ENCODE measurements at places on chromosomes 3 and 15.

- peaks cover 1% of the 10 kb centered on the region for H3K4me1 ChIP-seq
- no peaks in the 10 kb centered on the region for H3K36me3 ChIP-seq
- DNase-seq = no peak
- no peak overlapping the region for H3K27ac ChIP-seq
- H3K27me3 ChIP-seq = no peaks in the 10 kb centered on the region
- no peak overlapping the region for H3K4me3 ChIP-seq
Observed at GRCh38 chr3:185549122-185549521, 3.3 kb downstream of the LIPH start.

DNA sequence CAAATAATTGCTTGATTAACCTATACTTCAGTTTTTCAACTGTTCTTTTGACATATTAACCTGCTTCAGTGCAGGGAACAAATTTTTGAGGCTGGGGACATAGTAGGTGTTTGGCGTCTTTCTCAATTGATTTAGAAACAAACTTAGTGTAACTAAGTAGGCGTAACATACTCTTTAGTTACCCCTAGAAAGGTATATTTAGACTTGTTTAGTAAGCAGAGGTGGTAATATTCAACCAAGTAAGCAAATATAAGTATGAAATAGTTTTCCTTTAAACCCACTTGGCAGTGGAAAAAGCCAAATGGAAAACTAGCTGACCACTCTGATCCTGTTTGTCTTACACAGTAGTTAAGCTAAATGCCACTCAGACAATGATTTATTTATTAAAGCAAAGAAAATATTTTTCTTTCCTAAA, 113.2 kb downstream of the MBNL1 start:
- no peak overlapping the region for H3K4me3 ChIP-seq
- no peaks in the 10 kb centered on the region for H3K4me1 ChIP-seq
- no peak overlapping the region for H3K27ac ChIP-seq
- DNase-seq = no peak

DNA sequence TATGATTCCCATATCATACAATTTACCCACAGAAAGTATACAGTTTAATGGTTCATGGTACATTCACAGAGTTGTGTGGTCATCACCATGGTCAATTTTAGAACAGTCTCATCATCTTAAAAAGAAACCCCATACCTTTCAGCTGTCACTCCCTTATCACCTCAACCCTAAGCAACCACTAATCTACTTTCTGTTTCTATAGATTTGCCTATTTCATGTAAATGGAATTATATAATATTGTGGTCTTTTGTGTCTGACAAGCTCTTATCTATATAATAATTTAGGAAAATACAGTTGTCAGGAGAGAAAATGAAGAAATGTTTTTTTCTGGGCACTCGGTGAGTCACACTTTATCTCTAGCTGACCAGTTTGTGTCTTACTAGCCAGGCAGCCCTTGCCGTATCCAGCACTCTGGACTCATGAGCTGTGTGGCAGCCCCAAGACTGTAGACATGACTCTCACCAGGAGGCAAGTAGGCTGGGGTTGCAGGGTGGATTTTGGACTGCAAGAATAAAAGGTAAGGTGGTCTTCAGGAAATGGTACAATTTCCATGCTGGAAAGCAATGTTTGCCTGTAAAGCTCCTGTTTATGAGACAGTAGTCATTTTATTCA, 234.6 kb downstream of the THRB start:
- H3K27ac ChIP-seq = no peak overlapping the region
- H3K36me3 ChIP-seq = no peaks in the 10 kb centered on the region
- DNase-seq = no peak
- no peaks in the 10 kb centered on the region for H3K27me3 ChIP-seq
- no peak overlapping the region for H3K4me3 ChIP-seq

DNA sequence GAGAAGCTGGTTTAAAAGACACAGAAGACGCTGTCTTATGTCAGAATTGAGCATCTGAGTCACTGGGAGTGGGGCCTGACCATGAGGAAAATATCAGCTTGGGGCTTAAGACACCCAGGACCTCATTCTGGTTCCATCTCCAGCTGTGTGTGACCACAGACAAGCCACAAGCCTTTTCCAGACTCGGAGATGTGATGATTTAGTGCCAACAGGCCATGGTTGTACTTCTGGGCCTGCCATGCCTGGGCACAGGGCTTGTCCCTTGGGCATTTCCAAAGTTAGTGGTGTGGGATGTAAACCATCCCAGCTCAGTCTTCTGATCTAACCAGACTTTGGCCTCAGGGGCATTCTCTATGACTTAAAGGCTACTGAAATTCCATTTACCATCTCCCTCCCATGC, 269.8 kb downstream of the RYR3 start:
- no peak for DNase-seq
- no peaks in the 10 kb centered on the region for H3K36me3 ChIP-seq
- no peaks in the 10 kb centered on the region for H3K4me1 ChIP-seq
- H3K27ac ChIP-seq = no peak overlapping the region

DNA sequence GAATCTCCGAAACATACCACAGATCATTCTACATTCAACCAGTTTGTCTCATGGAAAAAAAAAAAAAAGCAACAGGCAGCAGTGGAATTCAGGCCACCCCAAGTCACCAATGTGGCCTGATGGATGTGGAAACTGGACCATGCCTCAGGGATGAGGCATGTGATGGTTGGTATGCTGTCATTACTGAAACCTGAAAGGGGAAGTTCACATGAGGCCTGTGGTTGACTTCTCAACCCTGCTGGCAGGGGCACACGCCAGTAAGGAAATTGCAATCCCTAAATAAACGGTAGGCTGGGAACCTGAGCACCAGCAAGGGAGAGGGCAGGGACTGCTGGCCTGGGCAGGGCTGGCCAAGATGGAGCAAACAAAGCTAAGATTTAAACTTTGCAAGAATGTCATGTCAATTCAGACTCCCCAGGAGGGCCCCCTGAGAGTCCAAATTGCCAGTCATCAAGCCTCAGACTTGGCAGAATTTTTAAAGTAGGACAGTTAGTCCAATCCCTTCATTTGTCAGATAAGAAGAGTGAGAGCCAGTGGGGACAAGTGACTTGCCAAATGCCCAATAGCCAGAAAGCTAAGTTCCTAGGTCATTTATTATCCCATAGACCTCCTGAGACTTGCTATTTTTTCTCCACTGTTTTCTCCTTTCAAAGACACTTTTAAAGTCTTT, 310.4 kb downstream of the ERC2 start:
- H3K27ac ChIP-seq = no peak overlapping the region
- no peak for DNase-seq
- no peaks in the 10 kb centered on the region for H3K36me3 ChIP-seq
- no peaks in the 10 kb centered on the region for H3K27me3 ChIP-seq

DNA sequence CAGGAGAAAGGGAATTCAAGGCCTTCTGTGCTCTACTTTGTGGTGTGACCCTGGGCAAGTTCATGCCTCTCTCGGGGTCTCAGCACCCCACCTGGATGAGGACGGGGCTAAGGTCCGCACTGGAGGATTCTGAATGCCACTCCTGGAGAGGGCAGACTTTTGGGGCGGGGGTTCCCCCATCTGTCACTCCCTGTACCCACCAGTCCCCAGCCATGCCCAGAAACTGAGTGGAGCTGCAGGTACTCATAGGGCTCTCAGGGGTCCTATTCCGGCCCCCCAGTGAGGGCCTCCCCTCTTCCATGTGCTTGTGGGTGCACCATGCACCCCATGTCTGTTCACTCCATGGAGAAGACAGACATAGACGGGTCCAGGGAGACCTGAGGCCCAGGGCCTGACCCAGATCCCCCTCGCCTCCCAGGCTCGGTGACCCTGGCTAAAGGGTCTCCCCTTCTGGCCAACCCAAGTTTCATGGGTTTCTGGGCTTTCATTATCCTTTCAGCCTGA, 26.0 kb downstream of the ACSBG1 start:
- no peak overlapping the region for H3K4me3 ChIP-seq
- no peaks in the 10 kb centered on the region for H3K27me3 ChIP-seq
- no peaks in the 10 kb centered on the region for H3K36me3 ChIP-seq
- no peak overlapping the region for H3K27ac ChIP-seq
- H3K4me1 ChIP-seq = peaks cover 5% of the 10 kb centered on the region

DNA sequence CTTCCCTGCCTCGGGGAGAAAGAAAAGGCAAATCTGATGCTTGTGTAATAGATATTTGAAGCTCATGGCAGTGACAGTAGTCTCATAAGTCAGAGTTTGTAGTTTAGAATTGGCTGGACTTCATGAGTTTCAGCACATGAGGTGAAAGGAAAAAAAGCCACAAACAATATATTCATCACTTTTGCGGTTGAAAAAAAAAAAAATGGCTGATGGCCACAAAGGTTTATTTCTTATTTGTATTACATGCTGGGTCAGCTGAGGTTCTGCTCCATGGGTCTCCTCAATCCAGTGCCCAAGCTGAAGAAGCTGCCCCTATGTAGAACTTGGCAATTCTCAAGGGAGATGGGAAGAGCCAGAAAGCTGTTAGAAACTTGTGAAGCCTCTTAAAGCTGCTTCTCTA, 2.2 kb upstream of the ZMAT3 start:
- no peak for DNase-seq
- peaks cover 32% of the 10 kb centered on the region for H3K27me3 ChIP-seq
- H3K36me3 ChIP-seq = no peaks in the 10 kb centered on the region
- no peak overlapping the region for H3K27ac ChIP-seq

DNA sequence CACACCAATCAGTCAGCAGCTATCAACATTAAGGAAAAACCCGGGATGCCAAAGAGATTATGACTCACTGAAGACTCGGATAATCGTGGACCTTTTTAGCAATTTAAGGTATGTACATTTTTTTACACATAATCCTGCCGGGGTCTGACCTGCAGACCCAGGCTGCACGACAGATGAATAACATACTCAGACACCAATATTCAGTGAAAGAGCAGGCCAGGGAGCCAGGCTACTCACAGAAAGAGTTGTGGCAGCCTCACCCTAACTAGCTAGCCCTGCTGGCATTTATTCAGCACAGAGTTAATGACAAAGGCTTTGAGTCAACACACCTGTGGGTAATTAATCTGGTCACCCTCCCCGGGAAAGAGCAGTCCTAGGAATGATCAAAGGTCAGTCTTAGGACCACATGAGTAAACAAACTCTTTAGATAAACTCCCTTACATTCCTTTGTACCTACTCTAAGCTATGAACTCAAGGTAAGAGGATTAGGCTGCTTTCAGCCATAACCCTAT, 727.5 kb downstream of the TBL1XR1 start:
- H3K36me3 ChIP-seq = no peaks in the 10 kb centered on the region
- no peak for DNase-seq
- H3K27ac ChIP-seq = no peak overlapping the region
- no peaks in the 10 kb centered on the region for H3K27me3 ChIP-seq
- H3K4me3 ChIP-seq = no peak overlapping the region

- H3K4me3 ChIP-seq = no peak overlapping the region
- H3K27ac ChIP-seq = no peak overlapping the region
- H3K36me3 ChIP-seq = no peaks in the 10 kb centered on the region
- H3K27me3 ChIP-seq = no peaks in the 10 kb centered on the region
- H3K4me1 ChIP-seq = peaks cover 7% of the 10 kb centered on the region
Observed at GRCh38 chr3:54965746-54966145, 37.9 kb upstream of the LRTM1 start.

DNA sequence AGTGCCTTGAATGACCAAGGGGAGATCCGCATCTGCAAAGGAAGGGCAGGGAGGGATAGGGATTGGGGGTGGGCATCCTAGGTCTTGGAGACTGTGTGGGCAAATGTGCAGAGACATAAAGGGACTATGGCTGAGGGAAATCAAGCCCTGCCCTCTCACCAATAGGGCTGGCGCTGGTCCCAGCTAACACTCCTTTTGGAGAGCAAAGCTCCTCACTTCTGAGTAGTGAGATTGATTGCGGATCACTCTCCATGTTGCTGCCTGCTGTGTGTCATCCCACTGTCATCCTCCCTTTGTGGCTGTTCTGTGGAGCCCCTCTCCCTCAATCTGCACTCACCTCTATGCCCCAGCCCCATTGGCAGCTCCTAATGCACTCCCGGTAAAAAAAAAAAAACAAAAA, 2.2 kb upstream of the CELSR3 start:
- no peak for DNase-seq
- H3K27me3 ChIP-seq = no peaks in the 10 kb centered on the region
- H3K36me3 ChIP-seq = peaks cover 18% of the 10 kb centered on the region
- H3K4me3 ChIP-seq = no peak overlapping the region
- peaks cover 5% of the 10 kb centered on the region for H3K4me1 ChIP-seq

DNA sequence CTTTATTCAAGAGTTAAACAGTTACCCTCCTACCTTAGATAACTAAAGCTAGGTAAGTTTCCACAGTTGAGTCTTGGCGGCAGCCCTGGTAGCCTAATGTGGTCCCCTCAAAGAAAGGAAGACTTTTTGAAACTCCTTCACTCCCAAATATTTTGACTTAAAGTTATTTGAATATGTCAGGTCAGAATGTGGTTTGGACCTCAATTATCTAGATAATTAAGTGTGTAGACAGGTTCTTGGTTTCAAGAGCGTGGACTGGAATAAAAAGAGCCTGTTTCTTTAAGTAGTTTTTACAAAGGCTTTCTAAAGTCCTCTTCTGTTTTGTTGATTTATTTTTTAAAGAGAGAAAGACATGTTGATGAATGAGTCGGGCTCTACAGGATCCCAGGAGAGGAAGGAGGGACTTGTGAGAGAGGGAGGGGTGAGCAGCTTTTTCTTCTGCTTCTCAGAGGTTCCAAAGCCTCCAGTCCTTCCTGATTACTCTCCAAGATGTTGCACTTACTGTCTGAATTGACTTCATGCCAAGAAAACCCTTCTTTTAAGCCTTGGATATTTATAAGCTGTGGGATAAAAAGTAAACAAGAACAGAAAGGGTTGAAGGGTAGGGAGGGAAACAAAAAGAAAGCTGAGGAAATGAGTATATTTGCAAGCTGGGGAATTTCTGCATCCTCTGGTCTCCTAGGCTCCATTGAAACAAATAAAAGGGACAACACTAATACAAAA, 457.4 kb downstream of the IGSF11 start:
- H3K36me3 ChIP-seq = no peaks in the 10 kb centered on the region
- H3K4me3 ChIP-seq = no peak overlapping the region
- no peak overlapping the region for H3K27ac ChIP-seq
- no peaks in the 10 kb centered on the region for H3K4me1 ChIP-seq
- no peak for DNase-seq

DNA sequence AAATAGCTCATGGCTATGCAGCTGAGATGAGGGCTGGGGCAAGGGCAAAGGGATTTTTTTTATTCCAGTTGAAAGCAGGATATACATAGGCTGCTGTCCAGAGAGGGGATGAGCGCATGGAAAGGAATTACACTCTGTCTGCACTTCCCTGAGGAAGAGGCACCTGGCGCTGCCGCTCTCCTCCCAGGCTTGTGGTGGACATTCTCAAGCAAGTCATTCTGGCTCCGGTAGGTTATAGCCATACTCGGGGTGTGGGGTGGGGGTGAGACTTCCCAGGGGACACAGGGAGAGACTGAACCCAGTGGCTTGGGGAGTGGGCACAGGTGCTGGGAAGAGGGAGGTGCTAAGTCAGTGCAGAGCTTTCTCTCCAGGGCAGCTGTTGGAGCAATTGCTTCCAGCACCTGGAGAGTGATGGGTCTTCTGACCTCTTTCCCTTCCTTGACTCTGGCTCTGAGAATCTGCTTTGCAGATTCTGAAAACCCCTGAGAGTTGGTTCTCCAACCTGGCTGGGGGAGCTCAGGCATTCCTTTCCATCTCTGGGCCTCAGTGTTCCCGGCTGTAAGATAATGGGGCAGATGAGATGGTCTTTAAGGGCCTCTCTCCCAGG, 24.3 kb downstream of the CYP8B1 start:
- peaks cover 9% of the 10 kb centered on the region for H3K27me3 ChIP-seq
- no peak overlapping the region for H3K27ac ChIP-seq
- H3K4me1 ChIP-seq = no peaks in the 10 kb centered on the region
- H3K4me3 ChIP-seq = no peak overlapping the region
